ENCODE measurements at places on chromosomes 6 and 20.

- no peak for DNase-seq
These were observed 38.0 kb downstream of the TRIM38 start for GRCh38 chr6:26000366-26001144.

DNA sequence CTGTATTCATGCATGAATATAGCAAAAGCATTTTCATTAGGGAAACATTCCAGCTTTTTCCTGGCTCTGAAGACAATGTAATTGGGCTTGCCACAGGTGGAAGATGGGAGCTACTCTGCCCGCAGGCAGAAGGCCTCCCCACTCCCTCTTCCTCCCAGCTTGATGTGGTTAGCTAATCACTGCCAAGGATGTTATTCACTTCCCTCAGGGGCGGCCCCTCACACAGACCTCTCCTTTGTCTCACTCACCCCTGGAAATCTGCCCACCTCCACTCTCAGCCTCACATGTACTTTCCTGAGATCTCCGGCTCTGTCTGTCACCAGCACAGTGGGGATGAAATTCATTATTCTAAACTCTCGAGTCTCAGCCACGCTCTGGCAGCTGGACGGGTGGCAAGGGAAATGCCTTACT lies 100.7 kb downstream of the ANKRD60 start:
- no peak for DNase-seq

- no peak for DNase-seq
These were observed 232.6 kb downstream of the CD83 start for GRCh38 chr6:14350210-14350609.

GRCh38 chr20:34074101-34074760 lies 37.8 kb downstream of the EIF2S2 start:
- peak; percentile 23 for DNase-seq

DNA sequence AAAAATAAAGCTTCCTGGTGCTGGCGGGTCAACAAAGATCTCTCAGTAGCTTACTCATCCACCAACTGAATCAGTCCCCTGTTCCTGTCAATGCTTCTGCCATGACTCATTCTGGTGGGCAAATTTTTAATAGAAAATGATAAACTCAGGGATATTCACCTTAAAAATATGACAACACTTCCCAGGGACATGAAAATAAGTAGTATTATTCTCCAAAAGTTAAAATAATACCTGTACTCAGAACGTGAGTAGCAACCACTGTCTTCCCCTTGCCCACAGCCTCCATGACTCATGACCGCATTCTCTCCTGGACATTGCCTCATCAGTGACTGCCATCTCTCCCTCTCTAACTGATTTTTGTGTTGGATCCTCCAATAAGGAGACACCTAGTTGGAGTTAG lies 552.3 kb downstream of the KIF16B start:
- DNase-seq, result no peak

GRCh38 chr20:19594896-19595295 lies 163.2 kb upstream of the RIN2 start:
- no peak for DNase-seq

DNA sequence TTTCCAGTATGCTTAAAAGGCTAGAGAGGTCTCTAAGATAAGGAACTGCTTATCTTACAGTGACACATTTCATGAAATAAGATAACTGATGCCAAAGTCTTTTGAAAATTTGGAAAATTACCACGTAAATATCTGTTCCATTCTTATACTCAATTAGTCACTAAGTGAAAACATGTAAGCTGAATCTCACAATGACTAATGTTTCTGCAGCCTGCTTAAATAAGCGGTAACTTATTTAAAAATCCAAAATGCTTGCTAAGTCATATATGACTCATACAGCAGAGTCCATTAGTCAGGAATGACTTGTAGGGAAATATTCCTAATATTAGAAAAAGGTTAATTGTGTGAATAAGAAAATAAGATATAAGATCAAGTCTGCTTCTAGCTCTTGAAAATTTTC lies 27.8 kb upstream of the LGSN start:
- DNase-seq, result no peak

DNA sequence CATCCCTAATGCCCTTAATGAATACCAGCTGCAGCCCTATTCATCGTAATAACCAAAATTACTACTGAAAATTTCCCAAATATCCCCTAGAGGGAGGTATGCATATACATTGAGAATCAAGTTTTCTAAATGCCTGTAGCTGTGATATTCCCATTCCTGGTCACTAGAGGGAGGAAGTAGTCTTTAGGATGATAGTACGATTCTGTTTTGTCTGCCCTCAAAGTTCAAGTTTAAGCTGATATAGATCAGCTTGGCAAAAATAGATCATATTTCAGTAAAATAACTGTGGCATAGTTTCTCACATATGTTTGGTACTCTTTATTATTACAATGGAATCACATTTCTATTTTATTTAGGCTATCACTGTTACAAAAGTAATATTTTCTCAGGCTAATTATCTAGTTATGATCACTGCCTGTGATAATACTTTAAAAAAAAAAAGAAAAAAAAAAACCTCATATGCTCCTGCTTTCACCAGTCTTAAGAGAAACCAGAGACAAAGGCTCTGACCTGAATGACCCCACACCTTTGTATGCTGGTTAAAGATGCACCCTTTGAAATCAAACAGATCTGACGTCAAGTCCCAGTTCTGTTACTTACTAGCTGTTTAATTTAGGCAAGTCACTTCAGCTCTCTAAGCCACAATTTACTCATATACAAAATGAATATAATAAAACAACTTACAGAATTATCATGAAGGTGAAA lies 11.0 kb downstream of the TSPYL1 start:
- no peak for DNase-seq

DNA sequence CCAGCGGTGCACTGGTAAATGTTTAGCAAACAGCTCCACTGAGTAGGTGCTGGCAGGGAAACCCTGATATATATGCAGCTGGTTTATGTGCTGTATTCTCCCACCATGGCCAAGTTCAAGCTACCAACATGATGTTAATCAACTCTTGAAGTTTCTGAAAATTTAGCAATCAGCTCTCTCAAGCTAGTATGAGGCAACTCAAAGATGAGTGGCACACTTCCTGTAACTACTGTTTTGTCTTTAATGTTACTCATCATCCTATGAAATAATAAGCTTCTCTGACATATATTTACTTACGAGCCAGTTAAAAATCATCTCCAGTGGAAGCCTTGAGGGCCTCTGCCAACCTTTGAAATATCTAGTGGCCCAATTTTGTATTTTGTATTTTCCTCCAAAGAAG lies 54.7 kb downstream of the TRMT6 start:
- DNase-seq, result no peak

All from NT2/D1 (cell line).